Bladder microvascular endothelial cell (primary cell): ENCODE measurements at places on chromosomes 16 and 17. TPM values are rescaled to one million over a fixed set of nuclear protein-coding genes. Genes with fewer than 3 reads are reported as not detected.

CPNE2 gene
- total RNA-seq = 76.7 and 82.9 TPM in 2 replicates

ABAT gene
- total RNA-seq = 0.81 and 2.7 TPM in 2 replicates

RNF43 gene
- total RNA-seq = not detected in 2 replicates

ITGB3 gene
- total RNA-seq = 44.5 and 44.7 TPM in 2 replicates

COX10 gene
- total RNA-seq = 5.5 and 16.2 TPM in 2 replicates

CEP295NL gene
- 1.3 and 6.4 TPM in 2 replicates for total RNA-seq

RUSF1 gene
- 17.6 and 54.4 TPM in 2 replicates for total RNA-seq

GID4 gene
- total RNA-seq = 4.2 and 8.1 TPM in 2 replicates

SEZ6L2 gene
- total RNA-seq = 0.65 and 5.9 TPM in 2 replicates

USB1 gene
- total RNA-seq = 17.3 and 68.9 TPM in 2 replicates

TBC1D3G gene
- not detected in 2 replicates for total RNA-seq

MEIOC gene
- under 0.01 TPM in 1 of 2 replicates, not detected in the other for total RNA-seq

SGSH gene
- total RNA-seq = 9.6 and 31.3 TPM in 2 replicates

TBKBP1 gene
- total RNA-seq = 12.8 and 15.0 TPM in 2 replicates

TMED6 gene
- total RNA-seq = 0.16 and 0.19 TPM in 2 replicates

POLR2C gene
- total RNA-seq = 77.7 and 111 TPM in 2 replicates

SULT1A4 gene
- total RNA-seq = 12.6 and 17.3 TPM in 2 replicates

DPEP2 gene
- 0.16 and 1.4 TPM in 2 replicates for total RNA-seq

HLF gene
- not detected in 2 replicates for total RNA-seq

COL1A1 gene
- total RNA-seq = 7.6 and 45.2 TPM in 2 replicates

SCIMP gene
- total RNA-seq = not detected in 2 replicates

KRT28 gene
- total RNA-seq = not detected in 2 replicates

LRRC45 gene
- 13.9 and 22.8 TPM in 2 replicates for total RNA-seq

KRT27 gene
- total RNA-seq = not detected in 2 replicates

CLEC3A gene
- total RNA-seq = not detected in 2 replicates

MYO15A gene
- total RNA-seq = under 0.01 and 0.44 TPM in 2 replicates

FGF11 gene
- total RNA-seq = 0.16 and 0.50 TPM in 2 replicates

CCL8 gene
- 0.13 and 0.16 TPM in 2 replicates for total RNA-seq

NPIPA3 gene
- 0.16 and 1.3 TPM in 2 replicates for total RNA-seq

HIGD1B gene
- total RNA-seq = not detected in 2 replicates

LGALS9B gene
- not detected in 2 replicates for total RNA-seq

EVI2A gene
- total RNA-seq = 0.16 and 0.19 TPM in 2 replicates

ATP2C2 gene
- total RNA-seq = under 0.01 TPM in 1 of 2 replicates, not detected in the other

RHBDL3 gene
- under 0.01 and 0.06 TPM in 2 replicates for total RNA-seq
